ENCODE measurements at places on chromosomes 4 and X.

DNA sequence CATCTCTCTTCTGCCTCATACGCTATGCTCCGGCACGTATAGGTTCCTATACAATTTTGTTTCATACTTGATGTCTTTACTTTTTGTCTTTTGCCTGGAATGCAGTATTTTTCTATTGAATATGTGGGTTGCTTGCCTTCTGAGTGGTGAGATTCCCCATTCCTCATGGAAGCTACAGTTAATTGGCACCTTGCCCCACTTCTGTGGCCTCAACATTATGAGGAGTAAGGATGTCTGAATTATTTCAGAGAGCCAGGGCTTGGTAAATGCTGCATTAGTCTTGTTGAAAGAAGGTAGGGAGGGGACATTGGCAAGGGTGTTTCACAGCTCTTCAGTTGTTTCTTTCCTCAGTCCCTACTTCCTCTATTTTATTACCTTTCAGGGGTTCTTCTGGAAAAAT lies 23.0 kb downstream of the CDKL5 start:
- no peak for DNase-seq

GRCh38 chr4:150135134-150135772 lies 57.0 kb downstream of the DCLK2 start:
- no peak for DNase-seq

DNA sequence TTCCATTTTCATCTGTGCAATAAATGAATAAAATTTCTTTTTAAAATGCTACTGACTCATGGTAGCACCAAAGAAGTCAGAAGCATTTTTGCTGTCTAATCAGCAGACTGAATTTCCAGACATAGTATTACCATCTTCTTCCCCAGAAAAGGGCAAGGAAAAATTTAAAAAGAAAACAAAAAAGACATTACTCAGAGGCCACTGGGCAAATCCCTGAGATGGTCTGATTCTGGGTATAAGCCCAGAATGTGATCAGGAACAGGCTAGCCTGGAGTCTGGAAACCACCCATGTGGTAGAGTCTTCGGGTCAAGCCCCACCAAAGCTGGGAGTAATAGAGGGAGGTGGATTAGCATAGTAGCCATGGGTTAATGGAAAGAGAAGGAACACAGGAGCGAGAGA lies 342.8 kb downstream of the FBXW7 start:
- no peak for DNase-seq

GRCh38 chrX:27997622-27998021 lies 16.4 kb upstream of the DCAF8L1 start:
- DNase-seq = no peak

DNA sequence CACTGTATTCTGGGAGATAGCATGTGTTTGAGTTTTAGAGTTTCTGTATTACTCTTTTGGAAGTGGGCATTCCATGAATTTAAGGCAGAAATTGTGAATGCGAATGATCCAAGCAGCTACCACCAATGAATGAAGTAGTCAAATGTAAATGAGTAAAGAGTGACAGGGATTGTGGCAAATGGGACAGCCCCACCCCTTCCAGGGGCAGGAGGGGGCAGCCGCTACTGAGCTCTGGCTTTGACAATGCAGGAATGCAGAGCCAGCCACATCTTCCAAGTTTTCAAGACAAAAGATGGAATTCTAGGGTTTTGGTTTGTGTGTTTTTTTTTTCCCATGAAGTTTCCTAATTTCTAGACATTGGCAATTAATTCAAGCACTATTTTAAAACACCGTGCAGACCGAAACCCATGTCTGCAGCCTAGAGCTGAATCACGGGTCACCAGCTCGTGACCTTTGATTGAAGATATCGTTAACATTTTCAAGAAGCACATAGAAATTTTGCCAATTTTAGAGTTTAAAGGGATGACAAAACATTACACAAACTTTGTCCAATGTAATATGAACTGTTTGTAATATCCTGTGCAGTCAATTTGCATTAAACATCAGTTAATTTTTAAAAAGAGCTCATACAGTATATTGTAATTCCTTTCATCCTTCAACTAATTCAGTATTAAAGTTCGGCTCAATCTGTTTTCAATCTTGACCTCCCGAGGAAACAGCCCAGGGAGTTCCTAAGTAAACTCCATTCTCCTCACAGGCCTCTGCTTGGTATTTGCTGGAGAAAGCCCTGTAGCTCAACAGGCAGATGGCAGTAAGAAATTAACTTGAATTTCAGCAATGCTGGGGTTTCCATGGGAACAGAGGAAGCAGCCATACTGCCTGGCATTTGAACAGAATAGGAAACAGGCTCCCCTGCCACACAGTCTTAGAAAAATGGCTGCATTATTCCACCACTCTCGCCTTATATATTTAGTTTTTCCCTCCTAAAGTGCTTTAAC lies 83.4 kb downstream of the UCHL1 start:
- no peak for DNase-seq

All from NCI-H510A (cell line).